Aorta (tissue), 5 donors: ENCODE measurements at places on chromosomes 7 and 10. TPM values are rescaled to one million over a fixed set of nuclear protein-coding genes. Genes with fewer than 3 reads are reported as not detected.
A peak's percentile ranks its signal among the peaks of the same experiment; 100 is the strongest.

Gene GIMAP1
- total RNA-seq: 5.4 TPM

Gene TSPAN13
- total RNA-seq: 8.5 TPM

Gene ACTL6B
- not detected for total RNA-seq

Gene SPDYE2B
- total RNA-seq: not detected

Gene CTNNA3
- 8.9 TPM for total RNA-seq

Gene TRIL
- 1.0 TPM for total RNA-seq

Gene CLDN3
- not detected for total RNA-seq

Gene MGAM2
- 0.65 TPM for total RNA-seq

- no peak for DNase-seq
Observed at GRCh38 chr7:135260930-135261721, 27.5 kb downstream of the STRA8 start.

DNA sequence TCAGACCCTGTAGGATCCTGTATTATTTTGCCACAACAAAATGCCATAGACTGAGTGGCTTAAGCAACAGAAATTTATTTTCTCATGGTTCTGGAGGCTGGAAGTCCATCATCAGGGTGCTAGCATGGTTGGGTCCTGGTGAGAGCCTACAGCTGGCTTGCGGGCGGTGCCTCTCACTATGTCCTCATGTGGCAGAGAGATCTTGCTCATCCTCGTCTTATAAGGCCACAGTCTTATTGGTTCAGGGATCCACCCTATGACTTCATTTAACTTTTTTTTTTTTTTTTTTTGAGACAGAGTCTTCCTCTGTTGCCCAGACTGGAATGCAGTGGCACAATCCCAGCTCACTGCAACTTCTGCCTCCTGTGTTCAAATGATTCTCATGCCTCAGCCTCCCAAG, 90.9 kb downstream of the LSM5 start:
- DNase-seq: no peak

- DNase-seq: no peak
Observed at GRCh38 chr10:71046747-71047146, 158.4 kb upstream of the PCBD1 start.

GRCh38 chr7:4308205-4308590, 373.9 kb upstream of the FOXK1 start:
- DNase-seq: no peak

DNA sequence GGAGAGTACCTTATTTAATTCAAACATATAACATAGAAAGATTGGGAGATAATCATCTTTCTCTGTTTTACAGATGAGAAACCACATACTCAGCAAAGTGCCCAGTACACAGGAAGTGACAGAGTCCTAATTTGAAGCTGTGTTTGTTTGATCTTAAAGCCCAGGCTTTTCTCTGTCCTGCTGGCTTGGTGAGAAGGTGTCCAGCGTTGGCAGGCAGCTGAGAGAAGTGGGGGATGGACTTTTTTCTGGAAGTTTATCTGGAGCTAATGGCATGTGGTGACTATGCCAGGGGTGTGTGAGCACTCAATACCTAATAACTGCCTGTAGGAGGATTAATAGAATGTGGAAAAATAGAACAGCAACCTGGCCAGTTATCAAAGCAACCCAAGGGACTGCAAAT, 60.8 kb downstream of the NPSR1 start:
- DNase-seq: no peak

DNA sequence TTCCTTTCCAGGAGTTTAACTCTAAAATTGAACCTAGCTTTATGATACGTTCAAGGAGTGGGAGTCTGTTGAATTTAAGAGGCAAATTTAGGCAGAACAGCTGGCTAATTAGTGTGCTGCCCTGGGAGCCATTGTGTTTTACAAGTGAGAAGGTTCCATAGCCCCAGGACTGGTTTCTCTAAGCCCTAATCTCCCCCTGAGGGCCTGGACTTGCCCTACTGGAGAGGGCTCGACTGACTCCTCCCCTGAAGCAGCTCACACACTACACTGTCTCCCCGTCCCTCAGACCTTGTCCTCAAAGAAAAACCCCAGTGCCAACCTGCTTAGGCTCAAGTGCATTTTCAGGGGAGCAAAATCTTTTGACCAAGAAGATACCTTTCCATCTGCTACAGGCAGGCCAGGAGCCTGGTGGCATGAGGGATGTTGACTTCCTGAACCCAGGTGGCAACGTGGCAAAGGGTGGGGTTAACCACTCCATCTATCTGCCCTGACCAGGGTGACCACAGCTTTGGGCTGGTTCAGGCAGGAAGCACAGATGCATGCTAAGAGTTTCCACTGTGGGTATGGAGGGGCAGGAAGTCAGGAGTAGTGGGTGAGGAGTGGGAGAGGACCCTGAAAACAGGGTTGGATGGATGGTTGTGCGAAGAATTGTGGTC, 68.9 kb upstream of the CARD11 start:
- no peak for DNase-seq

DNA sequence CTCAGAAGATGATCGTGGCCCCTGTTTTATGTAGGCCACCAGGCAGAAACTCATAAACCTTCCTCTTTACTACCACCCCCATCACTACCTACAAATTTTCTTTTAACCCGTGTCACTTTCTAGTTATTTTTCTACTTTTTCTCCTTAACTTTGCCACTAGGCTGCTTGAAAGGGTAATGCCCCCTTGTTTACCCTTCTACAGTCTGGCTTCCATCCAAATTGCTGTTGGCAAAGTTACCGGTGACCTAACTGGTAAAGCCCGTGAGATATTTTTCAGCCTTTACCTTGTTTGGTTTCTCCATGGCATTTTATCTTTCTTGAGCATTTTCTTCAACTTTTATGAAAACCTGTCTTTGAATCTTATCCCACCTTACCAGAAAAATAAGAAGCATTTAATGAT, 153.0 kb downstream of the WNT2 start:
- DNase-seq: peak; percentile 48

DNA sequence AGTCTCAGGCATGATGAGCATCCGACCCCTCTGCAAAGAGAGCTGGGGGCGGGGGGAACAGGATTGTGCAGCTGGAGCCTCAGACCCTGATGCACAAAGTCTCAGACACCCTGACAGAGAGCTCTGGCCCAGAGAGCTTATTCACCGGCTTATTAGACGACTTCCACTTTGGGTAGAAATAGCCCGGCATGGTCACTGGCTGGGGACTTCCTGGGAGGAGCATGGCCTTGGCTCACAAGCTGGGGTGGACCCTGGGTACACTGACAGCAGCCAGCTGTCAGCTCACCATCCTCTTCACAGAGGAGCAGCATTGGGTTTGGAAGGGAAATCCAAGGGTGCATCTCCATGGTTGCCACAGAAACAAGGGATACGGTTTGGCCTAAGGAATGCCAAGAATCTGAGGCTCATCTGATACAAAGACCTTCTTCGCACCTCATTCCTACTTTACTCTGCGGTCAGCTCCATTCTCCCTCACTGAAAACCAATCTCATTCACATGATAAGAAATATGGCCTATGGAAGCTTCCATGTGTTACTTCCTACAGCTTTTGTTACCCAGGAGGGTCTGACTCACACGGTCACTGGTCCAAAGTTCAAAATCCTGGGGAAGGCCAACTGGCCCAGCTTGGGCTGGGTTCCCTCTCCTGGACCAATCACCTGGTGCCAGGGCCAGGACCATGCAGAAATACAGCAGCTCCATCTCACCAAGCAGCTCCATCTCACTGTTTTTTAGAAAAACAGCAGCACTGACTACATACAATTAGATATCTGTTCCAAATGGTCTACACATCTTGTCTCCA, 25.1 kb downstream of the ZNF467 start:
- no peak for DNase-seq

- no peak for DNase-seq
Observed at GRCh38 chr10:111347386-111348013, 270.7 kb downstream of the ADRA2A start.

DNA sequence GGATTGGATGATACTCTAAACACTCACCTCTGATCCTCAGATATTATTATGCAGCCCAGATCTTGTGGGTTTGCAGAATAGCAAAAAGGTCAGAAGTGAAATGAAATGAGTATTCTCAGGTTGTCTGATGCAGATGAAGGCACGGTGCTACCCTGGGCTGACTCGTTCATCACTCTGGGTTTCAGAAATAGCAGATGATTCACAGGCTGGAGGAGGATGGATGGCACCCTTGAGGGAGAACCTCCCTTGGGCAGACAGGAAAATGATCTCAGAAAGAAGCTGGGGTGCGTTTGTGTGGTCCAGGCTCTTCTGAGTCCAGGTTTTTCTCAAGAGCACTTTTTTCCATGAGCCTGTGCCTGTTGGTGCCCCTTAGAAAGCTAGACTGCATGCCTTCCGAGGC, 515.8 kb upstream of the MKI67 start:
- DNase-seq: no peak

GRCh38 chr7:3117081-3117480, 73.4 kb upstream of the CARD11 start:
- no peak for DNase-seq

DNA sequence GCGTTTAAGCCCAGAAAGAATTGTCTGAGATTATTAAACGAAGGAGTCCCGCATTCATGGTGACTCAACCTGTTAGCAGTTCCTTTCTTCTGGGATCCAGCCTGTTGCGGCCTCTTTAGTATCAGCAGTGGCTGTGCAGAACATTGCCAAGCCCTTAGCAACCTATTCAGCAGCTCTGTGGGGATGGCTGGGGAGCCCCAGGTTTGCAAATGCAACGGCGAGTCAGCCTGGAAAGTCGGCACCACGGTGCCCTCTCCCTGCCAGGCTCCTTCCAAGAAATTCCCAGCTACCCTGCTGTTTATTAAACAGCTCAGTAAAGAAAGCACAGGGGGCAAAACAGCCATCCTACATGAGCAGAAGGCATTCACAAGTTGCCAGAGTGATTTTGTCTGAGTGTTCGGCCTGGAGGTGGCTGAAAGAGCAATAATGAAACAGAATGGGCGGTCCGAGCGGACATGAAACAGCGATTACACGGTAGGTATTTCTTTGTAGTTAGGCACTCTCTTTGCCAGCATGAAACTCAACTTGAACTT, 198.3 kb downstream of the BAMBI start:
- no peak for DNase-seq
